ENCODE measurements at places on chromosomes 12 and 14. TPM values are rescaled to one million over a fixed set of nuclear protein-coding genes. Genes with fewer than 3 reads are reported as not detected.
A peak's percentile ranks its signal among the peaks of the same experiment; 100 is the strongest.

DNA sequence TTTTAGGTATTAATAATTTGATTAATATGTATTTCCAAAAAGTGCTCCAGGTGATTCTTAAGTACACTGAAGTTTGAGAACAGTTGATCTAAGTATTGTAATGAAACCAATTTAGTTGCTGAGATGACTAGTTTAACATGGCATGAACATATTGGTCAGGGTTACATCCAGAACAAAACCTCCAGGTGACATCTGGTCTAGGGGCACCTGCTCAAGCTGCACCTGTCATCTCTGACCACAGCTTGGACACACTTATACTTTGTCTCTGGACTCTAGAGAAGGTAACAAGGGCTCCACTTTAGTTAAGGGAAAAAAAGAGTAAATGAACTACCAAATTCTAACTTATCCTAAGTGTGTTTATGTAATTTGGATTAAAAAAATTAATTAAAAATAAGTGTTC lies 8.1 kb downstream of the ARID2 start:
- no peak for DNase-seq

Gene MAP1LC3B2
- not detected for total RNA-seq

DNA sequence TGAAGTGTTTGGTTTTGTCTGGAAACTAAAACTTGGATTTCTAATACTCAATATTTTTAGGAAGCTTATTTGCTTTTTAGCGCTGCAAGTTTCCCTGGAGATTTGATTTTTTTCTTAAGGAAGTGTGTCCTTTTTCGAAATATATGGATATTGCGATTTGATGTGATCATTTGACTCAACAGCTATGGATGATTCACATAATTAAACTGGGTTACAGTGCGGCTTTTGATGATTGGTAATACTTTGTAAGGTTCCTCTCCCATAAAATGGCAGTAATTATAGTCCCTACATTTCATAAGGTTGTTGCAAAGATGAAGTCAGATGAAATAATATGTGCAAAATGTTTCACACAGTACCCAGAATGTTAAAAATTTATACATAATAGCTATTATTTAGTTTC lies 13.1 kb downstream of the LDHB start:
- no peak for DNase-seq

GRCh38 chr12:22164139-22164538 lies 118.1 kb downstream of the CMAS start:
- no peak for DNase-seq

Gene ST8SIA1
- total RNA-seq: 11.6 TPM

DNA sequence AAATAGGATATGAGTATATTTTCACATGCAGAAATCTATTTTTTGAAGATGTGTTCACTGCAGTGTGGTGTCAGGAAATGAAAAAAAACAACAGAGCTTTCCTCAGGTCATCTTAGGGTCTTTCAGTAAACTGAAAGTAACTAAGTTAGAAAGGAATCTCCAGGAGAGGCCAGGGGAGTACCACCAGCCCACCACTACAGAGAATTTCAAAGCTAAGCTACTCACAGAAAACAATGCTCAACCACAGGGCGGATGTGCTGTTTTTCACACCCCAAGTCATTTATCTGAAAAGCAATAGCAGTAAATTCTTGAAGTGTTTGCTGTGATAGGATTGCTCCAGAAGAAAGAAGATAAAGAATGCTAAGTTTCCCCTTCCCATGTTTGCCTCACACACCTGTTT lies 79.0 kb downstream of the IFNG start:
- DNase-seq: no peak

- peak; percentile 67 for DNase-seq
Observed at GRCh38 chr12:90226211-90226610, 517.6 kb upstream of the ATP2B1 start.

GRCh38 chr14:75144944-75145343 lies 18.1 kb upstream of the NEK9 start:
- DNase-seq: no peak

DNA sequence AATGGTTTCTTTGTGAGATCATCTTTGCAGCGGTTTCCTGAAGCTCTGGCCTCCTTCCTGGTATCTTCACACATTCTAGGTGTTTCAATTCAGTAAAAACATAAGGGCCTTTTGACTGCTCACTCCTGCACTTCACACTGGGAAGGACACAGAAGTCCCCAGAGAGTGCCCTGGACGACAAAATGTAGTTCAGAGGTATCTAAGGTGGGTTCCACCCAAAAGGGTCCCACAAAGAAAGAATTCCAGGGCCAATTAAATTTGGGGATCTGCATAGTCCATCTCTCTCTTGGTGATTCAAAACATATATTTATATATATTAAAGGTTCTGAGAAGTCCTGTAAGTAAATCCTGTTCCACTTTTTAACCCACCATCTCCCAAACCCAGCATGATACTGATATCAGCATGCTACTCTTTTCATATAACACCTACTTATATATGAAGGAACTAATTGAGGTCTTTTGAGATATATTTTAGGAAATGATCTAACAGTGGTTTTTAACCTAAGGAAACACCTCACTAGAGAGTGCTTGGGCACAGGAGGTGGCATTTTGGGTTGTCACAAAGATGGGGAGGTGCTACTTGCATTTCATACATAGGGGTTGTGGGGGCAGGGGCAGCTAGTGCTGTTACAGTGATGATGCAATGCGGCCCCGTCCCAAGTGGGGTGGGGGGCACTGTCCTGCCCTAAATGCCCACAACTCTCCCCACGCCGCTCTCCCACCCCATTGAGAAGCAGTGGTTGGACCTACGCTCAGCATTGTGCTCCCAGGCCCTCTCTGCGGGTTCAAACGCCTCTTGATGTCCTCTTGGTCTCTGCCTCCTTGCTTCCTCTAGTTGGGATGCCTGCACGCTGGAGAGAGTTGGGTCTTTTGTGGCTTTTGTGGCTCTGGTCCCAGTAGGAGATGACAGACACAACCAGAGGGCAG lies 109.4 kb downstream of the ARF6 start:
- DNase-seq: peak; percentile 71

DNA sequence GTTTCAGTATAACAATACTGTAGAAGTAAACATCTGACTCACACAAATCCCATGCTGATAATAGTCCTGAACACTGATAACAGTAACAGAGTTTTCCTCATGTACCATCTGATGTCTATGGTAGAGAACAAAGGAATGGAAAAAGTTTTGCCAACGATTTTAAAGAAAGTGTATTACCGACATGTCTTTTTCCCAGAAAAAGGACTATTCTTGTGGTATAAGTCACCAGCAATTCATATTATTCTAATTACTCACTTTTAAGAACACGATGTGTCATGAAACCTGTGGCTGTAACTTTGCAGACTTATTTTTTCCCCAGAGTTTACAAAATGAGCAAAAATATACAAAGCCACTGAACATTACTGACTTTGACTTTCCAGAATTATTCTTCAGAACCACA lies 40.1 kb upstream of the DCN start:
- no peak for DNase-seq

Gene NXPH4
- total RNA-seq: not detected

DNA sequence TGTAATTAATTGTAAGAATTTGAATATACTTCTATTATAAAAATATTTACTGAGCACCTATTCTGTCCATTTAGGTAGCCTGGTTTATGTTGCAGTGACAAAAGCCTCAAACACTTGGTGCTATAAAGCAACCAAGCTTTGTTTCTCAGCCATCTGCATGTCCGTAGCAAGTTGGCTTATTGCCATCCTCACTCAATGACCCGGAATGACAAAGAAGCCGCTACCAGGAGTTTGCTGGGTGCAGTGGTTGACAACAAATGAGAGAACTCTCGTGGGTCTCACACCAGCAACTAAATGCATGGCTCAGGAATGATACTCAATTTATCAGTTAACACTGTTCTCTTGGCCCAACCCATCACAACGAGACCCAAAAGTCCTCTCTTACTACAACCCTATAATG lies 553.1 kb downstream of the DIO2 start:
- no peak for DNase-seq

DNA sequence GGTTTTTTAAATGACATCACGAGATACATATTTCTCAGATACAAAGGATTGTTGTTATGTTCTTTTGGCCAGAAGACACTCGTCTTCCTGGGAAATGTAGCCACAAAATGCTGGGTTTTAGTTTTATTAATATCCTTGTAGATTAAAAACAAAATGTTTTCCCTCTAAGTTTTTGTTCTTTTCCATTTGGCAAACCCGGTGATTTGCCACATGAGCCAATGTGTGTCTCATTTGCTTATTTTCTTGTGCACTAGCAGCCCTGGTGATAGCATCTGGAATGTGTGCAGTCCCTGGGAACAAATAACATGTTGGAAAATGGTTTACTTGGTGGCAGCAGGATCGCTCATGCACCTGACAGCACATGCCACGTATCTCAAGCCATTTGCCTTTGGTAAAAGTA lies 61.0 kb downstream of the HMGA2 start:
- no peak for DNase-seq

DNA sequence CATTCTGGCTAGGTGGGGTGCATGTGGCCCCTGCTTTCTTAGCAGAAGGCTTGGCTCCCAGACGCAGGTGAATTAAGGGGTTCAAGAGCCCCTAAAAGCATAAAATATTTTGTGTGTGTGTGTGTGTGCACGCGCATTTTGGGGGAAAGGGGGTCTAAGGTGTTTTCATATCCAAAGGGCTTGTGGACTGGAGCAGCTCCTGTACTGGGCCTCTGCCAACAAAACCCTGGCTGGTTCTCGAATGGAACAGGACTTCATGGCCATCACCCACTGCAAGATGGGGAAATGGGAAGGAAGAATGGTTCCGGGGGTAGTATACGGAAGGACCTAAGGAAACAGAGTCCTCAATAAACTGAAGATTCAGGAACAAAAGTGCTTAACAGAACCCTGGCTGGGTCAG lies 3.9 kb upstream of the ATN1 start:
- peak; percentile 28 for DNase-seq

DNA sequence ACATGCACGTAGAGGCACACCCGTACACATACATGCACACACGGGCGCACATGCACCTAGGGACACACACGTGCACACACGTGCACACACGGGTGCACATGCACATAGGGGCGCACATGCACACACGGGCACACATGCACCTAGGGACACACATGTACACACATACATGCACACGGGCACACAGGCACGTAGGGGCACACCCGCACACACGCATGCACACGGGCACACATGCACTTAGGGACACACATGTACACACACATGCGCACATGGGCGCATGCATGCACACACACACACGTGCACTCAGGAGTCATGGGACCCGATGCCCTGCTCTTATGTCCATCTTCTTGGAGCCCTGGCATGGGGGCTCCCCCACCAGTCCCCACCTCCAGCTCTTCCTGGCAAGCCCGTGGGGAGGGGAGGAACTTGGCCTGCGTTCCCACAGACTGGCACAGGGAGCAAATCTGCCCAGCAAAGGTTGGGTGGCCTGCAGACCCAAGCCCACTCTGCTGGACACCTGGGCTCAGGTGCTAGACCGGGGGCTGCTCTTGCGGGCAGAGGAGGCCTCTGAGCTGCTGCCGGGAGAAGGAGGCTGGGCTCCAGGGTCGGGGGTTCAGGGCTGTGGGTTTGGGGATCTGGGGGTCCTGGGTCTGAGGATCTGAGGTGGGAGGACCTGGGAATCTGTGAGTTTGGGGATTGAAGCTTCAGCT lies 51.4 kb downstream of the KIF26A start:
- DNase-seq: no peak

GRCh38 chr12:6478416-6478815 lies 7.9 kb upstream of the VAMP1 start:
- DNase-seq: no peak

DNA sequence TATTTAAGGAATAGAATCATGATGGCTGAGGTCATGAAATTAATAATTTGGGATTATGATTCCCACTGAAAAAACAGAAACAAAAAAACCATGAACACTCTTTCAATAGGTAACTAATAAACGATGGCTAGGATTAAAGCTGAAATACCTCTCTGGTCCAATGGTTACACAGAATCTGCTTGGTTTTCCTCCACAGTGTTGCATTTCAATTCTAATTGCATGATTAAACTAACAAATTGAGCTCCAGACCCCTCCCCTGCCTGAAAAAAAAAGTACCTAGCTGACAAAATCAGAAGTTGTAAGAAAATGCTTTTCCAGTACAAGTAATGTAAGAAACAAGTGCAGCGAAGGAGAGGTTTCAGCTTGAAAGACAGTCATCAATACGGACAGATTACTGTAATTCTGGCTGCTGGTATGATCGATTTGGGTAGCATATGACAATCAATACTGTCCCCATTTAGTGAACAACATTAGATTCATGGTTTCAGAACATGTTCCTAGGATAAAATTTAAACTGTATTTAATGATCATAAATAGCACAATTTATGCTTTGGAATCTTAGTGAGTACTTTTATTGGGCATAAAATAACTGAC lies 32.0 kb downstream of the INSM2 start:
- DNase-seq: no peak

Gene TM9SF1
- 80.7 TPM for total RNA-seq

Gene APOLD1
- 5.8 TPM for total RNA-seq

DNA sequence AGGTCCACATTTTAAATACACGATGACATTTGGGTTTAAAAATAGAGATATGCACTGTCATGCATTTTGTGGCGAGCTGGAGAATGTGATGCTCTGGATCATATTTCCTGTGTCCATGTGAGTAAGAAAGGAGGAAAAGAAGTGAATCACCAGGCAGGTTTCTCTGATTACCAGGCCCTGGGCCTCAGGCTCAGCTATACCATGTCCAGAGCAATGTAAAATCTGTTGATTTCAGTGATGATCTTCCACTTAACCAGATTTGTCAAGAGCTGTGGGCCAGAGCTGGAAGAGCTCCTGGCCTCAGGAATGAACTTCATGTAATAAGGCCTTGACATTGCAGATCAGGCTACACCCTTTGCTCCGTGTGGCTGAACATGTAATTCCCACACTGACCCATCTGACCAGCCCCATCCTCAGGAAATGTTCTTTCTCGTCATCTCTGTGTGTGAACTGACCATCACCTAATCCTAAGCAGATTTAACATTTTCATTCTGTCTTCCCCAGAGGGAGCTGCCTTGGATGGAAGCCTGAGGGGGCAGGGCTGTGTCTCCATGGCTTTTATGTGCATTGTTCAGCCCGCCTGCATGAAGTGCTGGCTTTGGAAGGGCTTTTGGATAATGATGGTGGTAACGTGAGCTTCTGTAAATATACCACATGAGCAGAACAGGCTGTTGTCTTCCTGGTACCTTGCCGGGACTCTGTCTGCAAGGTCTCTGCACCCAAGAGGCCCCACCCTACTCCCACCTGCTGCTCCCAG lies 54.5 kb downstream of the CRACR2A start:
- no peak for DNase-seq

GRCh38 chr14:50529288-50530179 lies 2.8 kb downstream of the MAP4K5 start:
- no peak for DNase-seq

Gene KLRB1
- total RNA-seq: 3.9 TPM

- no peak for DNase-seq
Observed at GRCh38 chr12:70590549-70591226, 46.5 kb downstream of the PTPRB start.

- DNase-seq: no peak
Observed at GRCh38 chr12:106142591-106143261, 4.0 kb upstream of the NUAK1 start.

- DNase-seq: no peak
Observed at GRCh38 chr14:55019968-55020554, 6.8 kb downstream of the WDHD1 start.

Gene SRRM4
- not detected for total RNA-seq

- DNase-seq: no peak
Observed at GRCh38 chr12:92778525-92778924, 75.7 kb downstream of the PLEKHG7 start.

Data from Peyer's patch (tissue), 4 donors.